NCI-H2081 treated with DMSO at 0.1 percent for 48 hours (cell line): ENCODE measurements at places on chromosomes 4 and X.
A peak's percentile ranks its signal among the peaks of the same experiment; 100 is the strongest.

GRCh38 chrX:51737091-51737490 is 6.2 kb upstream of the GSPT2 start:
- no peak for DNase-seq

DNA sequence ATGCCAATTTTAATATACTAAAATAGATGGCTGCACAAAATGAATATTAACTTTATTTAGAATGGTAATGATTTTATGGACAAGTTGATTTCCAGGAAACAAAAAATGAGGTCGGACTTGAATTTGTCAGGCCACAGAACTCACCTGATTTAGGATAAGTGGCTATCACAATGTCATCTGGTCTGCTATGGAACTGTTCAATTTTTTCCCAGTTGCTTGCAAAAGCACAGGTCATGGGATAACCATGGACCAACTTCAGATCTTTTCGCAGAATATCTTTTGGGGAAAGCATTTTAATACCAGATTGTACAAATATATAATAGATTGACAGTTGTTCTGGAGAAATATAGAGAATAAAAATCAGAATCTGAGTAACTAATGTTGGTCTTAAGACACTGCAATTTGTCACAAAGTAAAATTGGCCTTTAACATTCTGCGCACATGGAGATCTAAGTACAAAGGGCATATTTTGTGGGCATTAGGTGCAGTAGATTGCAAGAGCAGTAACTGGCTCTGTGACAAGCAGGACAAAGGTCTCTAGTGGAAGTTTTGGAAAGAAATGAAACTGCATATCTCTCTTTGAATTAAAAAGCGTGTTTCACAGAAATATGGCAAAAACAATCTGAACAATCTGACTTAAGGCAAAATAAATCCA is 5.4 kb downstream of the SULT1B1 start:
- no peak for DNase-seq

DNA sequence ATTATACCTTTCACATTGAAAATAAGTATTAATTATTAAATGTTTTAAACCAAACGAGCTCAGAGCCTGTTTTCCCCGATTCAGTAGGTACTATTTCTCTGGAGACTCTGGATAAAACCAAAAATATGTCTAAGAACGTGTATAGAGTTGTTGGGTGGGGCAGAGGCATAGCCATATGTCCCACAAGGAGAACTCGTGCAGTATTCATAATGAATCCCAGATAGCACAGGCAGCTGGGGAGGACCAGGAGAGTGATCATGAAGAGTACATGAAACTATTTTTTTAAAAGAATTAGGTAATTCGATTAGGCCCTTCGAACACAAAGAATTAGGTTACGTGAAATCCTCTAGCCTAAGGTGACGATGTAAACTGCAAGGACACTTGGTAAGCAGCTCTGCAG is 76.1 kb downstream of the CLDN22 start:
- DNase-seq, result no peak

DNA sequence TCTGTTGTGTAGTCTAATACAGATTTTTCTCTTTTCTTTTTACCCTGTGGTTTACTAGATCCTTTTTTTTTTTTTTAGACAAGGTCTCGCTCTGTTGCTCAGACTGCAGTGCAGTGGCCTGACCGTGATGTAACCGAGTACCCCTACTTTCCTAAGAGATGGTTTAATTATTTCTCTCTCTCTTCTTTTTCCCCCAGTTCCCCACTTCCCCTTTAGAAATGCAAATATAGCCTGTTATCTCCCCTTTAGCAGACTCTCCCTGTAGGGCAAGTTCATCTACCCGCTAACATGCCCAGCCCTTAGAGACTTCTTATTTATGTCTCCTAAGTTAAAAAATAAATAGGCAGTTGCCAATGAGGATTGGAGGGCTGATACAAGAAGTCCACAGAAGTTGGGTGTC is 4.5 kb downstream of the SNX25 start:
- DNase-seq, result no peak

GRCh38 chrX:134909261-134909660 is 81.5 kb upstream of the SMIM10 start:
- no peak for DNase-seq

GRCh38 chr4:130563185-130563888 is 1467.4 kb downstream of the C4orf33 start:
- DNase-seq, result peak; percentile 4

- DNase-seq, result no peak
Observed at GRCh38 chr4:142124874-142125273, 488.5 kb downstream of the IL15 start.

GRCh38 chr4:147610686-147611085 is 6.5 kb upstream of the TMEM184C start:
- DNase-seq, result no peak

DNA sequence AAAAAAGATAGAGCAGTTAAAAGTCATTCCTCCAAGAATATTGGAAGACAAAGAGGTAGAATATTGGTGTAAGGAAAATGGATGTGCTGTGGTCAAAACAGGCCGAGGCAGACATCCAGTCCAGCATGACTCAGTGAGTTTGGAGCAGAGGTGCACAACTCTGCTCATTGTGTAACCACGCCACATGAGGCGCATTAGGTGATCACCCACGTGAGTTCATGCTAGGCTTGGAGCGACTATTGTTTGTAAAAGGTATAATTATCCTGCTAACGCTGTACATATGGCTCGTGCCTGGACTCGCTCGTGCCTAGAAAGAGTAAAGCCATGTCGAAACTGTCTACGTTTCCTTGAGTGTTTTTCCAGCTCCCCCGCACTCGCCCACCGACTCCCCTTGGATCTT is 23.9 kb downstream of the C4orf54 start:
- DNase-seq, result peak; percentile 79

- DNase-seq, result no peak
Observed at GRCh38 chr4:336099-336892, 1.3 kb upstream of the ZNF141 start.

DNA sequence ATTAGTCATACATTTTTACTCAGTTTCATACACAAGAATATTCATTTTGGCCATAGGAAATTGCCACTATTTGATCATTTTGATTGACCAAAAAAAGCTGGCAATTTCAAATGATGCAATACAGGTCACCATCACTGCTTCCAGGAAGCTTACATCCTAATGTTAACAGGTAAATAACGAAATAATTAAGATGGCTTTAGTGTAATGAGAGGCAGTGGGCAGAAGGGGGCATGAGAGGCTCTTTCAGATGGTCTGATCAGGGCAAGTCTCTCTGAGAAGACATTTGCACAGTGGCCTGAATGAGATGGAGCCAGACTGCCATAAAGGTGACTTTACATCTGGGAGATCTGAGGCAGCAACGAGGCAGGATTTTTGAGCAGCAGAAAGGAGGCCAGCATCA is 170.7 kb downstream of the SLIT2 start:
- peak; percentile 79 for DNase-seq

- no peak for DNase-seq
Observed at GRCh38 chrX:49067285-49068120, 6.3 kb downstream of the PRAF2 start.

DNA sequence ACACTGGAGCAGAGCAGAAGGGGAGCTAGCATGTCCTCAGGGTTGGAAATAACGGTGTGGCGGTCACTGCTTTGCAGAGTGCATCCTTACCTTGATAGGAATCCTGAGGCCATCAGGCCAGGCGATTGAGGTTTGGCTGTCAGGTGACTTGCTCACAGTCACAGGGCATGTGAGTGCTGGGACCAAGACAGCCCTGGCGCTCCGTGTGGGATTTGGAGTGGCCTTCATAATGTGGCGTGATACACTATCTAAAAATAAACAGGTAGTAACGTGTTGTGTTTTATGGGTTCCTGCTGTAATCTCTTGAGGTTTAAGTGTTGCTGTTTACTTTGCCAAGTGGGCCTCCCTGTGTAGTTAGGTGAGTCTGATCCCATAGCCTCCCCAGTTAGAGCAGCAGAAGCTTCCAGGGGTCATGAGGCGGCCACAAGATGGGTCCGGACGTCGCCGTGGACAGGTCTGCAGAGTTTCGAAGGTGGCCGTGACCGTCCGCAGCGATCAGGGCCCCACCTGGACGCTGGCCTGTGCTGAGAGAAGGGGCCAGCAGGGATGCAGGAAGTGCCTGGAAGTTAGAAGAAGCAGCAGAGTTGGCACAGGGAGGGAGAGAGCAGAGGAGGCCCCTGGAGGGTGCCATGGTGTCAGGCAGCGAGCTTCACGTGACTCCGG is 27.7 kb downstream of the RGS12 start:
- no peak for DNase-seq

- DNase-seq, result no peak
Observed at GRCh38 chr4:42152507-42153504, at the start of gene BEND4. Gene BEND4 (minus strand): TSS chr4:42152655. CDS start chr4:42152143, 512 bp downstream.

DNA sequence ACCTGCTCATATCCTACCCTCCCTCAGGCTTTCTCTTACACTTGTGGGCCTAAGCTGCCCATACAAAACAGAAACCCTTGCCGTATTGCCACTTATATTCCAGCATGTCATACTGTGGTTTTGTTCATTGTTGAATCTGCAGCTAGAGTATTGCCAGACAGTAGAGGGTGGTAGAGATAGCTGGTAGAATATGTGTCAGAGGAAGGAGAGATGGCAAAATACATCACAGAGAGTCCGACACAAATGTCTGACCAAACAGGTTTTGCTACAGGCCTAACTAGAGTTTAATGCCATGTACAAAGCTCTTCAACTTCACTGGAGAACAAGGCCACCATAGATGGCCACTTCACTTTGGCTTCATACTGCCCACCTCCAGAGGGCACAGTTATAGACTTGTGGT is 160.1 kb downstream of the EFHC2 start:
- DNase-seq, result peak; percentile 76

GRCh38 chr4:124974152-124974551 is 261.6 kb upstream of the ANKRD50 start:
- DNase-seq, result no peak

DNA sequence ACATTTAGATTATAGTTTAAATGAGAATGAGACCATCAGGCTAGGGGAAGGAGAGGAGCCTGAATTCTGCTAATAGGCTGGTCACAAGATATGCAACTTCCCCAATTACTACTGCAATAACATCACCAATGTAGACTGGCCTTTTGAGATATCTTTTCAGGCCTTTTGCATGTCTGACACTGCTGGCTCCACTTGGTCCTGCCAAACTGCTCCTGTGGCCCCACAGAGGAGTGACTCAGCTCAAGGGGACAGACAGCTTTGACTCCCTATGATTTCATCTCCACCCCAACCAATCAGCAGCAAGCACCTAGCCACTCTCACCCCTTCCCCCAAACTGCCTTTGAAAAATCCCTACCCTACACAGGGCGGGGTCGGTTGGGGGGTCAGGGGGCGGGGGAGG is 22.8 kb downstream of the GPRIN3 start:
- no peak for DNase-seq
